Stimulated activated CD8-positive, alpha-beta memory T cell treated with anti-CD3 and anti-CD28 coated beads, Interleukin-2, amount 100 ng/mL, for 1 hour (primary cell): ENCODE measurements at places on chromosomes 7 and 10.

DNA sequence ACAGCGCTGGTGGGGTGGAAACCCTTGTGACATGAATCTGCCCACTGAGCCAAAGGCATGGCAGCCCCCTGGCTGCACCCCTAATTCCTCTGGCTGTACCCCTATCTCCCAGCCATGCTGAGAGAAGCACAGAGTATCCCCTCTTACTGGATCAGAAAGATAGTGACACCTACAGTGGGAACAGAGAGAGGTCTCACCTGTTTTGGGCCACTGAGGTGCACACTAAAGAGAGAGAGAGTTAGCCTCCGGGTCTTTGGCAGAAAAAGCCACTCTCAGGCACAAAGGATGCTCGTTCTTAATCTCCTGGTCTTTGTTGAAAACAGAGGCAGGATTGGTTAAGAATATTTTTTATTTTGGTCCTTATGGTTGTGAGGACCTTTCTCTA is 11.3 kb downstream of the TSPAN14 start:
- DNase-seq, result no peak

DNA sequence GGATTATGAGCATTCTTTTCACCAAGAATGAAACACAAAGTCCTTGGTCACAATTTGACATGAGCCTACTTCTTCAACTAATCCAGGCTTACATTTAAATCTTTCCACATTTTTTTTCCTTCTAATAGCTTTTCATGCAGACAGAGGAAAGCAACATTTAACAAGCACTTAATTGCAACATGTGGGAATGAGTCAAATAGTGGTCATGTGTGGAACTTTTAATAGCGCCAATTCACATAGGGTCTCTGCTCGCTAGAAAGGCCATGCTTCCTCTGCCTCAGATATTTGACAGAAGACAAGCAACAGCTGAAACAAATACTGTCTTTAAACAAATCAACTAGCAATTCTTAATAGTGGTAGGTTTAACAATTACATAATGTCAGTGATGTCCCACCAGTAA is 285.9 kb upstream of the ETV1 start:
- DNase-seq, result no peak

GRCh38 chr10:132915411-132915810 is 27.0 kb downstream of the CFAP46 start:
- no peak for DNase-seq

- DNase-seq, result no peak
Measured at GRCh38 chr7:91683823-91684222, 196.7 kb downstream of the MTERF1 start.

DNA sequence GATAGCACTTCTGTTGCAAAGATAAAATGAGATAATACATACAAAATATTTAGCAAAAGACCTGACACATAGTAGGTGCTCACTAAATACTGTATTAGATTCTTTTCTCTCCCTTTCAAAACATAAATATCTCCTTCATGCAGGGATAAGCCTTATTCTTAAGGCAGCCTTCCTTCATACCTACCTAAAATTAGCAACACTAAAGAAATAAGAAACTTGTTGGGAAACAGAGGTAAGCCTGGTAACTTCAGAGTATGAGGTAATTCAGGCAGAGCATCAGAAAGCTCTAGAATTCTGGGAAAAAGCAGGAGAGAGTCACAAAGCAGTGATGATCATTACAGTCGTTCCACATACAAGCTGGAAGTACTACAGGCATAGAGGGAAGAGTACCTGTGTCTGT is 15.2 kb downstream of the HIBADH start:
- no peak for DNase-seq

GRCh38 chr7:92362131-92362530 is 85.2 kb upstream of the GATAD1 start:
- no peak for DNase-seq

DNA sequence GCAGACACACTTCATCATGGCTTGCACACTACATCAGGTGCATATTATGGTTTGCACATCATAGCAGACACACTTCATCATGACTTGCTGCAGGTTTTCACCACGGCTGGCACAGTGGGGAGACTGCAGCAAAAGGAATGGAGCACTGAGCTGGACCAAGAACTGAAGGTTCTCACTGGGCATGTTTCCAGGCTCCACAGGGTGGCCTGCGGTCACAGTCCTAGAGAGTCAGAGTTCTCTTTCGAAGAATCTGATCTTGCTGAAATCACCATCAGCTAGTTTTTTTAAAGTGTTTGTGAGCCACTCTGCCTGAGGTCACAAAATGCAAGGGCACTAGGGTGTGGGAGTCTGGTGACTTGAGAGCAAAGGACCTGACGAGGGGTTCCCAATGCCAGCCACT is 140.4 kb upstream of the NPY start:
- DNase-seq, result no peak

GRCh38 chr7:155344270-155344617 is 46.6 kb downstream of the INSIG1 start:
- no peak for DNase-seq

DNA sequence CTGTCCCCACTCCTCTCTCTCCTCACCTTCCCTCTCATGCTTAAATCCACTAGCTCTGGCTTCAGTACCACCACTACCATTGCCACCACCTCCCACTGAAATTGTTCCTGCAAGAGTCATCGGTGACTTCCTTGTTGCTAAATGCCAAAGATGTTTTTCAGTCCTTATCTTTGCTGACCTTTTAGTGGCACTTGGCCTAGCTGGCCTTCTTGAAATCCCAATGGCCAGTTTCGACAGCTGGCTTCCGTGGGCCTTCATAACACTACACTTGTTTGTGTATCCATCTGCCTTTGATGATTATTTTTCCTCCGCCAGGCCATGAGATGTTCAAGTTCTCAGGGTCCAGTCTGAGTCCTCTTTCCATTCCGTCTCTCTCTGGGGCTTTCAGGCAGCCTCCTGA is 118.2 kb upstream of the NANOS1 start:
- DNase-seq, result no peak

- DNase-seq, result no peak
Measured at GRCh38 chr10:94006591-94007550, 13.1 kb downstream of the PLCE1 start.

DNA sequence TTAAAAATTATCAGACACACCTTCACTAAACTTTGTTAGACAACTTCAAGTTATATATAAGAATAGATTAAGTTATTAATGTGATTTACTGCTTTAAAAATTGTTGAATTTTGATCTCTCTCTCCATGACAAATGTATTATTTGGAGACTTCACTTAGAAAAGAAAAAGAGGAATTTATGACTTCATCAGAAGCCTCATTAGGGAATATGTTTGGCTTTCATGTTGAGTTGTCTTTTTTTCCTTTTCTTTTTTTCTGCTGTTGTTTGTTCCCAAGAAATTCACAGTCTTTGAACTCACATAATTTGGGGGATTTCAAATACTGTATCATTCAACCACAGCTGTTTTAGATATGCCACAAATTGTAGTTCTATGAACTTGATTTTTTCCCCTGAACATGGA is 149.5 kb downstream of the PPP1R9A start:
- DNase-seq, result no peak

- DNase-seq, result no peak
Measured at GRCh38 chr7:129801882-129802281, 150.9 kb downstream of the UBE2H start.

GRCh38 chr10:124217906-124218804 is 124.8 kb upstream of the CHST15 start:
- DNase-seq, result no peak

DNA sequence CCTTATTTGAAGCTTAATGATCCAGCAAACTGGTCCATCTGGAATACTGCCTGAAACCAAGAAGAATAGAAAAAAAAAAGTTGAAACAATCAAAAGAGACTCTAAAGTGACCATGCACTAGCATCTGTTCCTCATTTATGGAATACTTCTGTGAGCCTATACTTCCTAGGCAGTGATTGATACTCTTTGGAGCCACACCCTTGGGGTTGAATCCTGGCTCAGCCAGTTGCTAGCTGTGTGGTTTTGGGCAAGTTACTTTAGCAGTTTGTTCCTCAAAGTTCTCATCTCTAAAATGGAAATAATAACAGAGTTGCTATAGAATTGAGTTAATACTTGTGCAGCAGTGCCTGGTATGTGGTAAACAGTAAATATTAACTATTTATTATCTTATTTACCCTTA is 208.9 kb downstream of the GPR158 start:
- DNase-seq, result no peak

DNA sequence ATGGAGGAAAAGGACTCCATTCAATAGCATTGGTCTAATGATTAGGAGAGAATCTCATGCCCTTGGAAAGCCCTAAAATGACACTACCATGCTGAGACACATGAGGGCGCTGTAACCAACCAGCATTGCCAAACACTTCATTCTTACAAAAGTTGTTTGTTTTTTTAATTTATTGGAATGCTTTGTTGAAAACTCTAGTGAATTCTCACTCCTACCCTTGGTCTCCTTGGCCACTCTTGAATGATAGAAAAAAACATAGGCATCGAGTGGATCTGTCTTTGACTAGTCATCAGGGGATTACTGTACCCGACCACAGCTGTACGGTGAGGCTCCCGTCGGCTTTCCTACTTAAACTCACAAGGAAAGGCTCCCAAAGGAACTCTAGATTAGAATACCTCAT is 29.3 kb upstream of the ADD3 start:
- DNase-seq, result peak; percentile 45

DNA sequence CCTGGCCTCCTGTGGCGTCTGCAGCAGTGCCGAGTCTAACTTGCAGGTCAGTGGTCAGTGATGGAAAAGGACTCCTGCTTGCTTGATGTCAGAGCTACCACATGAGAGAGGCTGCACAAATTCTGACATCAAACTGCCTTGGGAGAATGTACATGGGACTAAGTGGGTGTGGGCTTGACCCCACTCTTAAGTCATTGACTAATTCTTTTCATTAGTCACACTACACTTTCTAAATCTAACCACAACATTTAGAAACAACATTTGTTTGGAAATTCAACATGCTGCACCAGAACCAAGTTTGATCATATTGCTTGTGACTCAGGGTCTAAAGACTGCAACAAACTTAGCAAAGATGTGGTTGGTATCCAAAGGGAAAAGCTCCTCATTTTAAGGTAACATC is 24.4 kb upstream of the CDC14C start:
- DNase-seq, result no peak

- DNase-seq, result no peak
Measured at GRCh38 chr7:64904008-64904407, 935 bp downstream of the ZNF273 start.

DNA sequence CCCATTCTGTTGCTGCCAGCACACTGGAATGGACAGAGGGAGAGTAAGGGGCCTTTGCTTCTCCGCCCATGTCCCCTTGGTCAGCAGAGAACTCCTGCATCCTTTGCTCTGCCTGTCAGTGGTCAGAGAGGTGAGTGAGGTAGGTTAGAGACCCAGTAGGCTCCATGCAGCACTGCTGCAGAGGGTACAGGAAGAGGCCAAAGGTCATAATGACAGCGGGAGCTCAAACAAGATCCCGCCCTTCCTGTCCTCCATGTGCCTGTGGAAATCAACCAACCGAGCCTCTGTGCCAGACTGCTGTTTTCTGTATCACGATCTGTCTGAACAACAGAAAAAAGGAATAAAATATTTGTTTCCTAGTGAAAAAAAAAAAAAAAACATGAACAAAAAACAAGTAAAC is 81.4 kb downstream of the ZNF33B start:
- DNase-seq, result no peak

- no peak for DNase-seq
Measured at GRCh38 chr7:112515989-112516388, 35.2 kb downstream of the LSMEM1 start.

DNA sequence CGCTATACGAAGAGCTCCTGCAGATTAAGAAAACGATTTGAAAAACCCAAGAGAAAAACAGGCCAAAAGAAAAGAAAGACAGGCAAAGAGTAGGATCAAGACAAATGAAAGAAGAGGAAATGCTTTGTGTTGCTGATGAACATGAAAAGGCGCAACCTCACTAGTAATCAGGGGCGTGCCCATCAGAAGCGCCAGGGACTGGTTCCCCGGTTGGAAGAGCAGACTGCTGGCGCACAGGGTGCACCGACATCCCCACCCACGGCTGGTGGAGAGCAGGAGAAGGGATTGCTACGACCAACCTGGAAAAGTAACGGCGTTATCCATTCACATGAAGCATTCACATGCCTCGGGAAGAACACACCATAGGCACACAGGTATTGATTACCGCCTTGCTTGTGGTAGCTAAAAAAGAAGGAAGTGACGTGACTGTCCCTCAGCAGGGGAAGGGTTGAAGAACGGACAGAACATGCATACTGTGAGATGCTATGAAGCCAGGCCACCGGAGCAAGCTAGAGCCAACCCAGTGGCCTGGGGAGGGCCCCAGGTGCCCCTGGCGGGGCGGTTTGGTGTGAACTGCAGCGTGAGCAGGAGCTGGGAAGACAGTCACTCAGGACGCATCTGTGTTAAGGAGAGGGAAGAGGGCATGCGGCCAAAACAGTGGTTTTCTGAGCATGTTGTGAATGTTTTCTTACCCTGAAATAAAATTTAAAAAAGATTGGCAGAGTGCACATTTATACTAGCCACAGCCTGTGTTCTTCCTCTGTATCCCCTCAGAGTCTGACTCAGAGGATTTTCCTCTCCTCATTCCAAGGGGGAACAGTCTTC is 18.3 kb downstream of the AGAP3 start:
- DNase-seq, result no peak

GRCh38 chr7:108535744-108536143 is 9.8 kb upstream of the PNPLA8 start:
- DNase-seq, result no peak

GRCh38 chr10:5827841-5828240 is 14.6 kb upstream of the GDI2 start:
- DNase-seq, result no peak

- no peak for DNase-seq
Measured at GRCh38 chr10:10726101-10726500, 291.6 kb upstream of the CELF2 start.

DNA sequence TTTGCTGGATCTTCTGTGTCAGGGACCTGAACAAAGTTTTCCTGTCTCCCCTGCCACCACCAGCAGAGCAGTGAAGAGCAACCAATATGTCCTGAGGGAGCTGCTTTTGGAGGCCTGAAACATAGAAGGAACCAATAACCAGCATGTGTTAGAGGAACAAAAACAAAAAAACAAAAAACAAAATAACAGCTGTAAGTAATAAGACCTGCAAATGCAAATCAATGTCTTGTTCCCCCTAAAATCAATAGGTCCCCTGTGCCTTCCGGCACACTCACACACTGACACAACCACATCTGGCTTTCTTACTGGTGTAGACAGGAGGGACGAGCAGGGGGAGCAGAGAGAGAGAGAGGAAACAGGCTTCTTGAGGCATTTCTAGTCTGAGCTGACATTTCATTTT is 94.1 kb downstream of the NRG3 start:
- DNase-seq, result no peak

DNA sequence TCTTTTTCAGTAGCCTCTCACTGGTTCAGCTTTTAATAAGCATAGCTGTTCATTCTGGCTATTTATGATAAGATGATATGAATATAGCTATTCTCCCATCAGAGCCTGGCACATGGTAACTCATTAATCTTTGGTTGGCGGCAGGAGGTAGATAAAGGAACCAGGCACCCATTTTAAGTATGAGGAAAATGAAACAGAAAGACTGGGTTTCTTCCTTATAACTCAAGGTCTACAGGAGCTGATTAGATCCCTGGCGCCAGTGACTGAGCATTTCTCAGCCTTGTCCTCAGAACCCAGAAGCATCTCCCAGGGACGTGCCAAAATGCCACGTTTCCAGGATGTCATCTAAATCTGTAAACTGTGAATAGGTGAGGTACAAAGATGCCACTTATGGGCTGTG is 141.9 kb downstream of the TCF7L2 start:
- no peak for DNase-seq

GRCh38 chr7:111393011-111393754 is 169.1 kb downstream of the IMMP2L start:
- DNase-seq, result no peak
